ENCODE measurements at places on chromosomes 11 and 22.

DNA sequence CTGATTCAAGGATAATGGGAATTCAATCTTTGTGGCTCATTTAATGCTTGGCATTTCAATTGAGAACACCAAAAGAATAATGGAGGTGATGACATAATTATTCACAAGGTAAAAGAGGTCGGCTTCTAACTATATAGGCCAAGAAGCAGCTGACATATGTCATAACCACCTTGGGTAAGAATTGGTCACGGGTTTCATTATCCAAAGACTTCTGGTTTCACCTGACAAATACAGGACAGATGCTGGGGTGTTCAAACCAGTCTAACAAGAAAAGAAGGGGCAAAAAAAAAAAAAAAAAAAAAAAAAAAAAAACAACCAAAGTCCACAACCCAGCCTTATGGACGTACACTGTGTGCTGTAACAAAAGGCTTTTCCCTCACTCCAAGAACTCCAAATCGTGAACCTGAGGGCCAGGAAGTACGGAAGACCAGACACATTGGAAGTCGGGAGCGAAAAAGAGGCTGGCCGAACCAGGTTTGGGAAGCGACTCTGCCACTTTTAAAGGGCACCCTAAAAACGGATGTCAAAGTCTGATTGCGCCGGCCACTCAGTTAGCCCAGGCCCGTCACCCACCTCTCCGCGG lies 385 bp downstream of the HARBI1 start:
- no peak for DNase-seq

- no peak for DNase-seq
These were observed 324.6 kb upstream of the MTNR1B start for GRCh38 chr11:92644595-92645445.

DNA sequence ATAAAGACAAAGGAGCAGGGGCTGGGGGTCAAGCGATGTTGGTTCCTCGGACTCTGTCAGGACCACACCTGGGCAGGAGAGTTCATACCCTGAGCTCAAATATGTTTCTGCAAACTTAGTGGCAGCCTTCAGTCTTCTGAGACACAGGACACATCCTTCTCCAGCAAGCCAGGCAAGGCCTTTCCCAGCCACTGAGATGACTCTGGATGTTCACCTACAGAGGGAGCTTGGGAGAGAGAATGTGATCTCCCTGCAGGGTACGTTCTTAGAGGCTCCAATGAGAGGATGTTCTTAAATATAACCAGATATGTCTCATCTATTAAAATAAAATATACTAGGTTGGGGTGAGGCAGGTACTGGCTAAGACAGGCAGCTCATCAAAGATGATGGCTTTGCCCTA lies 461.5 kb downstream of the OPCML start:
- DNase-seq, result no peak

GRCh38 chr11:112355726-112356125 lies 95.1 kb upstream of the PLET1 start:
- no peak for DNase-seq

GRCh38 chr11:85875505-85875904 lies 20.3 kb downstream of the CCDC83 start:
- DNase-seq, result no peak

GRCh38 chr22:36433318-36434231 lies 45.8 kb upstream of the MYH9 start:
- DNase-seq, result no peak

DNA sequence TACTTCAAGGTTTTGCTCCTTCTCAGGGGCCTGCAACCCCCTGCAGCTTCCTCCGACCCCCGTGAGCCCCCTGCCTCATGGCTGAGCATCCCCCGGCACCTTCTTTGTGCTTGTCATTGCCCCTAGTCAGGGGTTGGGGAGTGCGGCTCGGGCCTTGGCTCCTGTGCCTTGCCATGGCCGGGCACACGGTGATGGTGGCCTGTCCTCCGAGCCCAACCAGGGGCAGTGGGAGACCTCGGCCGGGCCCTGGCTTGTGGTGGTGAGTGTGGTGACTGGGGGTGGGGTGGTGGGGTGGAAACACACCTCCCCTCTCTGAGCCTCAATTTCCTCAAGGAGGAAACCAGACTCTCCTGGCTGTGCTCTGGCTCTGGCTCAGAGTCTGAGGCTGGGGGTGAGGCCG lies 1.5 kb upstream of the MRGPRG start:
- no peak for DNase-seq

DNA sequence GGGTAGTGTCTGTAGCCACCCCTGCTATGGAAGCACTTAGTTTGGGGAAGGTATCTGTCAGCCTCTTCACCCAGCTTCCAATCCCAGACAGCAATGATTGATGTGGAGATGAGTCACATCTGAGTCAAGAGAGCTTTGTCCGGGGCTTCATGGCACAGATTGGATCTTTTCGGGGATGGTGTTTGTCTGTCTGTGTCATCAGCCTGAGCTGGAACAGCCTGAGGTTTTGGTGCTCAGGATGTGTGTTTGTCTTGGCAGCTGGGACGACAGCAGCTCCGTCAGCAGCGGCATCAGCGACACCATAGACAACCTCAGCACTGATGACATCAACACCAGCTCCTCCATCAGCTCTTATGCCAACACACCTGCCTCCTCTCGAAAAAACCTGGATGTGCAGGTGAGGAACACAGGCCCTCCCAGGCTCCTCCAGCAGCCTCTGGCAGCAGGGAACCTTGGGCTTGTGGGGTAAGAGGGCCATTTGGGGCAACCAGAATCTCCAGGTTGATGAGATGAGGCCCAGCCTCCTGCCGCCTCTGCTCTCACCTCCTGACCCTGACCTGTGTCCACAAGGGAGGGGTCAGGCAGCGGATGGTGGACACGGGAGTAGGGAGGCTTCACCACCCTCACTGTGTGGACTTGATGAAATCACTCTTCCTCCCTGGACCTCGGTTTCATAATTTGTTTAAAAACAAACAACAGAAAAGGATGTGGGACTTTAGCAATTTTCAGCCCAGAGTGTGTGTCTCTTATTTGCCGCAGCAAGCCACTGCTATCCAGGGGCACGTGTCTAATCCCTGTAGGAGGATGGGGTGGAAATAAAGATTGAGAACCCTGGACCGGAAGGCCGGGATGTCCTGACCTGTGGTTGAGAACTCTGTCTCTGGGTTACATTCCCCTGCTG lies 124.3 kb downstream of the DBX1 start:
- DNase-seq, result no peak

All from stimulated activated CD8-positive, alpha-beta memory T cell treated with anti-CD3 and anti-CD28 coated beads, Interleukin-12 subunit alpha, Interleukin-12 subunit beta, amount 100 ng/mL, for 1 hour (primary cell).